Ascending aorta (tissue), 2 donors: ENCODE measurements at places on chromosomes 3 and 15. TPM values are rescaled to one million over a fixed set of nuclear protein-coding genes. Genes with fewer than 3 reads are reported as not detected.

Gene MUC20
- total RNA-seq, result 52.0 TPM

Gene SRGAP3
- total RNA-seq, result 1.6 TPM

Gene MYD88
- 38.8 TPM for total RNA-seq

Gene GOLGA8G
- total RNA-seq, result not detected

Gene PIERCE2
- total RNA-seq, result not detected

Gene ANO10
- 24.9 TPM for total RNA-seq

Gene LRTM1
- total RNA-seq, result not detected

Gene TMEM158
- total RNA-seq, result not detected

Gene PLA1A
- 15.0 TPM for total RNA-seq

Gene BTLA
- total RNA-seq, result not detected

Gene LRRC15
- total RNA-seq, result not detected

Gene GP5
- total RNA-seq, result 0.11 TPM

Gene SIDT1
- total RNA-seq, result not detected

DNA sequence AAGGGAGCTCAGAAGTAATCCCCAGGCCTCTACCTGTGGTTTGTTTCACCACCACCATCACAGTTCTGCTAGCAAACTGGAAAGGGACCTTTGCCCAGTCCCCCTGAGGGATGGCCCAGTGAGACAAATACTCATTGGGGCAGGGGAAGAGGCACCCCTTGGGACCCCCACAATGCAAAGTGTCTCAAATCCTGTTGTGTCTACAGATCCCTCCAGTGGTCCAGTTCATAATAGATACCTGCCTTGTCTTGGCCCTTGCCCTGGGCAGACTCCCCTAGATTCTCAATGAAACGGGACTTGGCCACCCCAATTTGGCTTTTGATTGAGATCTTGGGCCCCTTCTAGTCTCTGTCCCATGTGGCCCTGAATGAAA lies 43.8 kb upstream of the RAB6B start:
- H3K4me1 ChIP-seq, result peaks cover 29% of the 10 kb centered on the region
- no peaks in the 10 kb centered on the region for H3K27me3 ChIP-seq
- no peak overlapping the region for H3K4me3 ChIP-seq
- DNase-seq, result no peak

DNA sequence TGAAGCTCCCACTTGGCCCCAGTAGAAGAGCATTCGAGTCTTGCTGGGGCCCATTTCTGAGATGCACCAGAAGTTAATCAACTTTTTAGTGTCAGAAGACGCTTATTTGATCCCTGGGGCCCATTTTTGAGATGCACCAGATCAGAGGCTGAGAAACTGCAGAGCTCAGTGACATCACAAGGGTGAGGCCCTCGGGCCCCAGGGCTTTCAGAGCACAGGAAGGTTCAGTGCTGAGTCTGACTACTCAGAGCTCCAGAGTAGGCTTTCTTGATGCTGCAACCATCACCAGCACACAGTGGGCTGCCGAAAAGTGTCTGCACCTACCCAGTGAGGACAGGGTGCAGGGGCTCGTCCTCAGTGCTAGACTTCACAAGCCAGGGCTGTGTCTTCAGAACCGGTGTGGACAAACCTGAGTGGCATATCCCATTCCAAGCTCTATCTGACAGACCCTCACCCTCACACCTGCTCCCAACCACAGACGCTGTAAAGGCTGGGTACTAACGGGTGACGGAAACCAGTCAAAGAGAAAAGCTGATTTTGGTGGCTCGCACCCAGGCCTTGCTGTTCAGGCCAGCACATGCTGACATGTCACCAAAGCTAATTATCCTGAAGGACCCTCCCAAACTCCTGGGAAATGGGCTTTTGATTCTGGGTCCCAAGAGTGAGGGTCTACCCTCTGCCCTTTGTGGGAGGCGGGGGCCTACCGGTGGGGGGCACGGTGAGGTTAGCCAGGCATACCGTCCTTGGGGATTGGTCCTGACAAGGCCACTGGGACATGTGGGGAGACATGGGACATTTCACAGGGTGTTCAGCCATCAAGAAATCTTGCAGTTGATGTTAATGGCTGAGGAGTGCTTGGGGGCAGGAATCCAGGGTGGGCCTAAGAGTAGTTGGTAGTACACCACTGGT lies 83.0 kb downstream of the PDCD6IP start:
- DNase-seq, result no peak
- no peak overlapping the region for H3K4me3 ChIP-seq
- H3K27me3 ChIP-seq, result no peaks in the 10 kb centered on the region
- no peaks in the 10 kb centered on the region for H3K36me3 ChIP-seq

- H3K27me3 ChIP-seq, result no peaks in the 10 kb centered on the region
- peaks cover 4% of the 10 kb centered on the region for H3K36me3 ChIP-seq
Measured at GRCh38 chr15:71943806-71944205, 133.5 kb downstream of the NR2E3 start.

GRCh38 chr3:77053795-77054194 lies 13.9 kb downstream of the ROBO2 start:
- H3K4me3 ChIP-seq, result no peak overlapping the region
- no peaks in the 10 kb centered on the region for H3K27me3 ChIP-seq
- DNase-seq, result no peak
- H3K4me1 ChIP-seq, result no peaks in the 10 kb centered on the region
- no peaks in the 10 kb centered on the region for H3K36me3 ChIP-seq

GRCh38 chr3:194852831-194853508 lies 167.3 kb downstream of the FAM43A start:
- no peak for DNase-seq
- peaks cover 3% of the 10 kb centered on the region for H3K4me1 ChIP-seq
- no peak overlapping the region for H3K4me3 ChIP-seq
- no peaks in the 10 kb centered on the region for H3K36me3 ChIP-seq

GRCh38 chr3:178205740-178206139 lies 330.5 kb upstream of the KCNMB2 start:
- no peaks in the 10 kb centered on the region for H3K27me3 ChIP-seq
- no peaks in the 10 kb centered on the region for H3K4me1 ChIP-seq
- H3K27ac ChIP-seq, result no peak overlapping the region
- H3K36me3 ChIP-seq, result no peaks in the 10 kb centered on the region

DNA sequence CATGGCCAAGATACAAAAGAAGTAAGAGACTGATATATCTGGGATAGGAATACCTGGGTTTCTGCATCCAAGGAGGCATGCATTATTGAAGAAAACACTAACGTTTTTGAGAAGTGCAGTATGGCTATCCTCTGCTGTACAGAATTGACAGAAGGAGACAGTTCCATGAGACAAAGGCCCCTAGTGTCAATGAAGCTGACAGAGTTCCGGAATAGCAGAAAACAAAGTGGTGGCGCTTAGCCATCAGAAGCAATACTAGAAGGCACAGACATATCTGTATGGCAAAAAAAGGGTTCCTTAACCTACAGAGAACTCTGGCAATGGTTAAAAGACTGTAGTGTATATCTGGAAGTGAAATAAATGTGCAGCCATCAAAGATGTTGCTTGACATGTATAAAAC lies 77.8 kb downstream of the VGLL3 start:
- H3K4me3 ChIP-seq, result no peak overlapping the region
- no peaks in the 10 kb centered on the region for H3K36me3 ChIP-seq
- DNase-seq, result no peak
- no peak overlapping the region for H3K27ac ChIP-seq
- H3K4me1 ChIP-seq, result no peaks in the 10 kb centered on the region

DNA sequence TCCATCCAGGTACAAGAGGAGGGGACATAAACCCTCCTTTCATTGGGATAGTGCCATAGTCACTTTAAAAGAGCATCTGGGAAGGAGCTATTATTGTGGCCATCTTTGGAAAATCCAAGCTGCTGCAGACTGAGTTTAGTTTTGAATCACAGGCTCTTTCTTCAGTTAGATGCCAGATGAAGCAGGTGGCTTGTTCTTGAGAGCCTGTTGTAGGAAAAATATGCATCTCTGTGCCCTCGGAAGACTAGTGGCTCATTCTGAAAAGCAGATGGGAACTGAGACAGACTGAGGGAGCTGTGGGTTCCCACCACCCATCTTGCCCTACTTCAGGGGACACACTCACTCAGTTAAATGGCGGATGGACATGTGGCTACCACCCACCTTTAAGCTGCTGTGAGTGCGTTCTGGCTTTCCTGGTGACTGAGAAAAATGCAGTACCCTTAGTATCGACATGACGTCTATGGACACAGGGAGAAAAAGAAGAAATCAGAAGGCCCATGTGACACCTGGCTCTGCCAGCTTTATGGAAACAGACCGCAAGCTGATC lies 50.2 kb downstream of the RARB start:
- no peak overlapping the region for H3K27ac ChIP-seq
- H3K4me1 ChIP-seq, result peaks cover 6% of the 10 kb centered on the region
- no peak for DNase-seq

GRCh38 chr3:73787620-73788019 lies 162.9 kb upstream of the PDZRN3 start:
- H3K27me3 ChIP-seq, result no peaks in the 10 kb centered on the region
- no peaks in the 10 kb centered on the region for H3K36me3 ChIP-seq
- H3K27ac ChIP-seq, result no peak overlapping the region

GRCh38 chr3:111851511-111851954 lies 7.5 kb upstream of the PHLDB2 start:
- peak overlapping the region; percentile 60 for H3K27ac ChIP-seq
- H3K4me3 ChIP-seq, result no peak overlapping the region
- no peak for DNase-seq
- no peaks in the 10 kb centered on the region for H3K36me3 ChIP-seq

DNA sequence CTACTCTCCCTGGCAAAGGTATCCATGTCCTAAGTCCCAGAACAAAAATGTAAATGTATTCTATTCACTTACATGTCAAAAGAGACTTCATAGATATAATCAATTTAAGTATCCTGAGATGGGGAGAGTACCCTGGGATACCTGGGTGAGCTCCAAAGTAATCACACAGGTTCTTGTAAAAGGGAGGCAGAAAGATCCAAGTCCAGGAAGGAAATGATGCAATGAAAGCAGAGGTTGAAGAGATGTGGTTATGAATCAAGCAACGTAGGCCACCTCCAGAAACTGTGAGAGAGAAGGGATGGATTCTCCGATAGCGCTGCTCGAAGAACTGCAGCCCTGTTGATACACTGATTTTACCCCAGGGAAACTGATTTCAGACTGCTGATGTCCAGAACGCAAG lies 93.9 kb upstream of the VGLL3 start:
- H3K27ac ChIP-seq, result no peak overlapping the region
- no peak for DNase-seq
- no peaks in the 10 kb centered on the region for H3K36me3 ChIP-seq
- no peak overlapping the region for H3K4me3 ChIP-seq
- no peaks in the 10 kb centered on the region for H3K4me1 ChIP-seq

DNA sequence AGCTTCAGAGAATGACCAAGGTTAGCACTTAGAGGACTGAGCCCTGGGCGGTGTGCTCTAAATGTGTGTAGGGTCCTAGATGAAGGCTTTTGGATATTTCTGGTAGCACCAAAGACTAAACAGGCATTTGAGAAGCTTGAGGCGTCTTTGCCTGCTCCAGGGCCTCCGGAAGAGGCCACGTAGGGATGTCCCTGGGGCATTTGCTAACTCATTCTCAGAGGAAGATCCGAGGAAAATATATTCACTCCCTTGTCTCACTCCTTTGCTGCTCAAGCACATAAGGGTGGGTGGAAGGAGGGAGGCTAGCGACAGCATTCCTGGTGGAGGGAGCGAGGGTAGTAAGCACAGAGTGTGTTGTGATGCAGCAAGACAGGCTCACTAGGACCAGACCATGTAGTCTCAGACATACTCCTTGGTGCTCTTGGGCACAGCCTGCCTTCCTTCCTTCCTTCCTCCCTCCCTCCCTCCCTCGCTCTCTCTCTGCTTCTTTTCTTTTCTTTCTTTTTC lies 38.5 kb upstream of the XCR1 start:
- H3K4me1 ChIP-seq, result peaks cover 3% of the 10 kb centered on the region
- no peak overlapping the region for H3K4me3 ChIP-seq
- no peak overlapping the region for H3K27ac ChIP-seq
- H3K36me3 ChIP-seq, result no peaks in the 10 kb centered on the region
- no peak for DNase-seq

GRCh38 chr15:98654790-98655360 lies 6.5 kb downstream of the IGF1R start:
- DNase-seq, result no peak
- no peaks in the 10 kb centered on the region for H3K27me3 ChIP-seq
- peaks cover 27% of the 10 kb centered on the region for H3K4me1 ChIP-seq
- no peak overlapping the region for H3K4me3 ChIP-seq
- no peak overlapping the region for H3K27ac ChIP-seq
- H3K36me3 ChIP-seq, result no peaks in the 10 kb centered on the region

- no peaks in the 10 kb centered on the region for H3K4me1 ChIP-seq
- DNase-seq, result no peak
- H3K4me3 ChIP-seq, result no peak overlapping the region
- no peaks in the 10 kb centered on the region for H3K27me3 ChIP-seq
- H3K27ac ChIP-seq, result no peak overlapping the region
- H3K36me3 ChIP-seq, result no peaks in the 10 kb centered on the region
Measured at GRCh38 chr3:178443634-178444033, 92.6 kb upstream of the KCNMB2 start.

DNA sequence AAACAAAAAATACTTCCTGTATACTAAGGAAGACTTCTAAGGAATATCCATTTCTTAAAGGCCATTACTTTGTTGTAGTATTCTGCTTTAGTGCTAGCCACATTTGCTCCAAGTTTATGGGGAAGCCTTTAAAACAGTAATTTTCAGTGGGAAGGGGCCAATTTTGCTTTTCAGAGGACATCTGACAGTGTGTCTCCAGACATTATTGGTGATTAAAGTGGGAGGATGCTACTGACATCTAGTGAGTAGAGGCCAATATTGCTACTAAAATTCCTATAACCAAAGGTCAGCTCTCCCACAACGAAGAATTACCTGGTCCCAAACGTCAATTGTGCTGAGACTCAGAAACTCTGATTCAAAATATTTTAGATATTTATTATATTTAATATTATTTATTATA lies 24.8 kb downstream of the SLC28A2 start:
- no peaks in the 10 kb centered on the region for H3K27me3 ChIP-seq
- no peak for DNase-seq
- no peaks in the 10 kb centered on the region for H3K36me3 ChIP-seq
- H3K27ac ChIP-seq, result no peak overlapping the region
- no peak overlapping the region for H3K4me3 ChIP-seq

DNA sequence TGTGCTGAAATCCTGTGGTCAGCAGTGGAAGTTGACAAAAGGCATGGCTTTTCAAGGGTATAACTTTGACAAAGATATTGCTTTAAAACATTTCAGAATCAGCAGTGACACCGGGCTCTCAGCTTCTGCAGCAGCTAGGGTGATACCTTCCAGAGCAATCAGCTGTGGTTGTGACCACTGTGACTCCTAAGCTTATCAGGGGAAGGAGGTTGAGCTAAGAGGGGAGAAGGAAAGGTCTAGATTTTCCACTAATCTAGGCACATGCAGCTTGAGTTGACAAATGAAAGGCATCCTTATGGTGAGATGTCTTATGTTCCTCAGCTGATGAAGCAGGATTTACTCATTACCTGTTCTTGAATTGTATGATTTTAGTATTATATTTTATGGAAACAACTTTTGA lies 16.3 kb upstream of the LRRFIP2 start:
- no peaks in the 10 kb centered on the region for H3K4me1 ChIP-seq
- no peak overlapping the region for H3K27ac ChIP-seq
- no peaks in the 10 kb centered on the region for H3K36me3 ChIP-seq
- no peak for DNase-seq

- H3K27me3 ChIP-seq, result no peaks in the 10 kb centered on the region
- no peak for DNase-seq
- H3K4me1 ChIP-seq, result no peaks in the 10 kb centered on the region
- no peak overlapping the region for H3K4me3 ChIP-seq
- no peak overlapping the region for H3K27ac ChIP-seq
- no peaks in the 10 kb centered on the region for H3K36me3 ChIP-seq
Measured at GRCh38 chr15:92226020-92226612, 167.6 kb upstream of the ST8SIA2 start.
